ENCODE measurements at places on chromosomes 16 and 17.
A peak's percentile ranks its signal among the peaks of the same experiment; 100 is the strongest.

GRCh38 chr17:33904476-33904875 is 350.6 kb upstream of the CCL2 start:
- no peak for DNase-seq

DNA sequence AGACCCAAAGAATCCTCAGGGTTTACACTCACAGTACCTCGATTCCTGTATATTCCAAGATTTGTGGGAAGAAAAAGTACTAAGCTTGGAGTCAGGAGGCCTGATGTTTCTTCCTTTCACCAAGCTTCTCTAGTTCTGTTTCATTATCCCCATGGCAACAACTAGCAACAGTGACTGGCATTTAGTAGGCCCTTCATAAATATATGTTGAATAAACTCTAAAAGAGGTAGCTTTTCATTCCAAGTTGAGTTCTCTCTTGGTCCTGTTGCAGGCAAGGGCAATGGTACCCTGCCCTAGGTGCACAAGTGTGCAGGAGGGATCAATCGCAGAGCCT is 527 bp upstream of the UBE2Z start:
- DNase-seq = no peak

GRCh38 chr16:81817296-81817695 is 38.2 kb downstream of the PLCG2 start:
- DNase-seq = no peak

DNA sequence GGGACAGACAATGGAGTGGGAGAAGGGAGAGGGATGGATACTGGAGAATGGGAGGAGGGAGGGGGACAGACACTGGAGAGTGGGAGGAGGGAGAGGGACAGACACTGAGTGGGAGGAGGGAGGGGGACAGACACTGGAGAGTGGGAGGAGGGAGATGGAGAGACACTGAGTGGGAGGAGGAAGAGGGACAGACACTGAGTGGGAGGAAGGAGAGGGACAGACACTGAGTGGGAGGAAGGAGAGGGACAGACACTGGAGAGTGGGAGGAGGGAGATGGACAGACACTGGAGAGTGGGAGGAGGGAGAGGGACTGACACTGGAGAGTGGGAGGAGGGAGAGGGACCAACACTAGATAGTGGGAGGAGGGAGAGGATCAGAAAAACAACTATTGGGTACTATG is 426.7 kb upstream of the PMFBP1 start:
- no peak for DNase-seq

DNA sequence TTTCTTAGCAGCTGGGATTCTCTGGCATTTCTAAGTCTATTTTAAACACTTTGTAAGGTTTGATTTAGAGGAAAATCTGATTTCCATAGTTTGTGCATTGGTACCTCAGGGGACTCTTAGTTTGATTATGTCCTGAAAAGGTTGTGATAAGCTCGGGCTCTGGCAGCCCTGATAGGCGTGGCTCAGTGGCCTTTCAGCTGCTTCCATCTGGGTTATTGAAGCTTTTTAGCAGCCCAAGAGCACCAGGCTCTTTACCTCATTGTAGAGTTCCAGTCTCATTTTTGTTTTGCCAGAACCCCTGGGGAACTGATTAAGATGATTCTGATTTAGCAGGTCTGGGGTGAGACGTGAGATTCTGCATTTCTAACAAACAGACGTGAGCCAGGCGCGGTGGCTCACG is 412.3 kb downstream of the XYLT1 start:
- no peak for DNase-seq

- no peak for DNase-seq
Measured at GRCh38 chr16:12178251-12178990, 201.9 kb downstream of the SNX29 start.

GRCh38 chr17:80687839-80688238 is 143.2 kb downstream of the RPTOR start:
- DNase-seq = no peak

DNA sequence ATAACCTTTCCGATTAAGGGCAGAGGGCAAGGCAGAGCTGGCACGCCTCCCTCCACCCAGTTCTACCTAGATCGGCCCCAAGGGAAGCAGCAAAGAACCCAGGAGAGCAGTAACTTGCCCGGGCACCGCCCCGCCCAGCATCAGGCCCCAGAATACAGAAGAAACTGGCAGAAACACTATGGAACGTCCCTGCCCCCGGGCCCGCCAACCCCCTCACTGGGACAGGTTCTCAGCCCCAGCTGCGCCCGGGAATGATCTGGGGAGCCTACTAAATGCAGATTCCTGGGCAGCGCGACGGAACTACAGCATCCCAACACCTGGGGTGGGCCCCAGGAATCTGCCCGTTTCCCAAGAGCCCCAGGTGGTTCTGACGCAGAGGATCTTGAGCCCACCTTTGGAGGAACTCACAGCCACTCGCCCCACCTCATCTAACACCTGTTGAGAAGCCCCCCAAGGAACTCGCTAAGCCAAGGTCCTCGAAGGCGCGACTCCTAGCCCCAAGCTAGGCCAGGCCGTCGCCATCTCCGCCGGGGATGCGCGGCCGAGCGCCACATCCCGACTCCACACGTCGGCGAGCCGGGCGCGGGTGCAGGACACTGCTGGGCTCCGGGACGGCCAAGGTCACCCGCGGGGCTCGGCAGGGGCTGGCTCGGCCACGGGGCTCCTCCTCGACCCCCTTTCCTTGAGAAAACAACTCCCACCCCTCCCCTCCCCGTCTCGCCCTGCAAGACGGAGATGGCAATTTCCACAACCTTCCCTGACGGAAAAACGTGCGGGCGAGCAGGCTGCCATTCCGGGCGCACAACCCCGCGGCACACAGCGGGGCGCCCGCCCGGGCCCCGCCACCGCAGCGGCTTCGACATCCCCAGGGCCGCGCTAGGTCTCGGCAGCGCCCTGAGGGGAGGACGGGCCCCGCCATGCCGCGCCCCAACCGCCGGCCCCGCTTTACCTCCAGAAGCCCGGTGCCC is 913 bp downstream of the CDIP1 start:
- DNase-seq = peak; percentile 48

GRCh38 chr17:31560616-31561235 is 169.3 kb downstream of the RAB11FIP4 start:
- DNase-seq = no peak

- no peak for DNase-seq
Measured at GRCh38 chr17:76926237-76926866, 58.1 kb downstream of the MGAT5B start.

DNA sequence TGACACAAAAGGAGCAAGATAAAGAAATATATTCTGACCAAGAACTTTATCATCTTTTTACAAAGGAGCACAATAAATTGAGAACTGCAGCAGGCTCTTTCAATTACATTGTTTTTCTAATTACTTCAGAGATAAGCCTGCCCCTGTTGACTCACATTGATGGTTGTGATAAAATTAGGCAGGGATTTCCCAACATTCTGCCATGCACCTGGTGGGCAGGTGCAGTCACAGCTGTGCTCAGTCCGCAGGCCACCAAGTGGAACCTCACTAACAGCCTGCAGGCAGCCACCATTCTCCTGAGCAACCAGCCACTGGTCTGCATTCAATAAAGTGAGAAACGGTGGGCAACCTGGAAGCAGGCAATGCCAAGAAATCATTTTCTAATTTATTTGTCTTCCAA is 5.1 kb downstream of the FANCA start:
- no peak for DNase-seq

GRCh38 chr17:68433911-68434508 is 23.3 kb downstream of the WIPI1 start:
- DNase-seq = no peak

GRCh38 chr17:32307658-32308057 is 34.3 kb downstream of the C17orf75 start:
- no peak for DNase-seq

- no peak for DNase-seq
Measured at GRCh38 chr16:89026121-89026612, 49.2 kb upstream of the CBFA2T3 start.
